ENCODE measurements at places on chromosomes 5 and 9. TPM values are rescaled to one million over a fixed set of nuclear protein-coding genes. Genes with fewer than 3 reads are reported as not detected.
A peak's percentile ranks its signal among the peaks of the same experiment; 100 is the strongest.

GRCh38 chr5:135326296-135327254 is 72.5 kb downstream of the MACROH2A1 start:
- peak; percentile 90 for DNase-seq

DNA sequence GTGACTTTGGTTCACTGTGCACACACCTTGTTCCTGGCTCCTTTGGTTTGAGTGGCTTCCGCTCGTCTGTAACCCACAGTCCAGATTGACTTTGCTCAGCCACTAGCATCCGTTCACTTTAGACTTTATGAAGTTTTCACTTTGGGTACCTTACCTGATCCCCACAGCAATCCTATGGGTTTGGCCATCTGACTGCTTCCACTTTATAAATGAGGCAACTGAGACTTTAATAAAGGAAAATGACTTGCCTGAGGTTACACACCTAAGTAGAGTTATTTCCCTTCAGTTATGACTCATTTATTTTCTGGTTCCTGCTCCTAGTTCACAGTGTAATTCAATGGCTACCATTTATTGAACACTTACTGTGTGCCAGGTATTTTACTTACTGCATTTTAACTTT is 94.2 kb upstream of the SAP30L start:
- DNase-seq, result no peak

DNA sequence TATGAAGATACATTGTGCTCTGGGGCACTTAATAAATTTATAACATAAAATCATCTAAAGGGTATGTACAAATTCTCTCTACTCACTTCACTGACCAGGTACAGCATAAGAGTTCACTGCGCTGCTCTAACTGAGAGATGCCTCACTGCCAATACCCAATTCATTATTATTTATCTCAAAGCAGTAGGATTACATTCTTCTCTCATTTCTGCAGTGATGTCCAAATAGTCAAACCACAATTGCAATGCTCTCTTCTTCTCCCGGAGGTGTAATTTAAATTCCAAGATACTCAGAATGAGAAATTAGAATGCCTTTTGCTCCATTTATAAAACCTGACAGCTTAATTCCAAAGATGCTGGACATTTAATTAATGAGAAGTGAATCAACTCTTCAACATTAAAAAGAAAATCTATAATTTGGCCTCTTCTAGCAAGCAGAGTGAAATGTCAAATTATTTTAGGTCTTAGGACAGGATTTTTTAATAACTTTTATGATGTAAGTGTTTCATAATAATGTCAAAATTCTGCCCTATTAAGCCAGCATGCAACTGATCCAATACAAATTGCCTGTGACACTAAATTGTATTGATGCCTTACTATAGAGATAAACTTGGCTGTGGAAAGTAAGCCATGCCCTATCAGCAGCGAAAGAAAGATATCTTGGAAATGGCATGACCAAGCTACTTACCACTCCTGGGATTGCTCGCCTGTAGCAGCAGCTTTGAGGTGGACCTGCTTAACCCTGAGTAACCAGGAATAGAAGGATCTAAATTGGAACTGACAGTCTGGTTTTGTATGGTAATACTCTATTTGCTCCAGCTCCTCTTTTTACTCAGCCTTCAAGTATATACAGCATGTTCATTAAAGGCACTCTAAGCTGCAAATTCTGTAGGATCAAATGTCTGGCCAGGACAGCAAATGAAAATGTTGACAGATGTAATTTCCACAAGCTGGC is 374.2 kb upstream of the TYRP1 start:
- DNase-seq, result no peak

GRCh38 chr5:126189862-126190261 is 233.3 kb upstream of the GRAMD2B start:
- no peak for DNase-seq

GRCh38 chr5:74460694-74461093 is 179.8 kb downstream of the ENC1 start:
- DNase-seq, result no peak

Gene SLC4A9
- polyA plus RNA-seq, result 29.9 TPM

DNA sequence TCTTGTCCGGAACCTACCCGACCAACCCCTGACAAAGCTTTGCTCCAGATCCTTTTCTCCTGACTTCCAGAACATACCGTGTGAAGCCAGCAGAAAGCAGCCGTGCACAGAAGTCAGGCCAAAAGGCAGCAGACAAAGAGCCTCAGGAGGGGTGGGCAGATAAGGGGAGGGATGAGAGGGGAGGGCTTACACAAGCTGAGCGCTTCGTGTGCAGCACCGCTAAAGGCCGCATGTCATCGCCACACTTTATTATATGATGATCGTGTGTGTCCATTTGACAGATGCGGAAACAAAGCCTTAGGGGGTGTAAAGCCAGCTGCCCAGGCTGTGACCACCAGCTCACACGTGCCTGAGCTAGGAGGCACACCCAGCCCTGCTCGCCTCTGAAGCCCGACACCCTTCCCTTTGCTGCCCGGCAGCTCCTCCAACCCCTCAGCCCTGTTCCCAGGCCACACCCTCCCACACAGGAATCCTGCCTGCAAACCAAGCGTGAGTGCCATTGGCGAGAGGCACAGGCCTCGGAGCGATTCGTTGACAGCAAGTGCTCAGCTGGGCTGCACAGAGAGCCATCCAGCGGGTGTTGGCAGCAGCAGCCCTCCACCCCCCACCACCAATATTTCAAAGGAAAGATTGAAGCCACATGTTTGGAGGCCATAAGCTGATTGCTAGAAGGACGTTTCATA is 170.5 kb upstream of the SMIM23 start:
- DNase-seq, result peak; percentile 78

GRCh38 chr9:71602652-71603051 is 165.7 kb downstream of the CEMIP2 start:
- no peak for DNase-seq

DNA sequence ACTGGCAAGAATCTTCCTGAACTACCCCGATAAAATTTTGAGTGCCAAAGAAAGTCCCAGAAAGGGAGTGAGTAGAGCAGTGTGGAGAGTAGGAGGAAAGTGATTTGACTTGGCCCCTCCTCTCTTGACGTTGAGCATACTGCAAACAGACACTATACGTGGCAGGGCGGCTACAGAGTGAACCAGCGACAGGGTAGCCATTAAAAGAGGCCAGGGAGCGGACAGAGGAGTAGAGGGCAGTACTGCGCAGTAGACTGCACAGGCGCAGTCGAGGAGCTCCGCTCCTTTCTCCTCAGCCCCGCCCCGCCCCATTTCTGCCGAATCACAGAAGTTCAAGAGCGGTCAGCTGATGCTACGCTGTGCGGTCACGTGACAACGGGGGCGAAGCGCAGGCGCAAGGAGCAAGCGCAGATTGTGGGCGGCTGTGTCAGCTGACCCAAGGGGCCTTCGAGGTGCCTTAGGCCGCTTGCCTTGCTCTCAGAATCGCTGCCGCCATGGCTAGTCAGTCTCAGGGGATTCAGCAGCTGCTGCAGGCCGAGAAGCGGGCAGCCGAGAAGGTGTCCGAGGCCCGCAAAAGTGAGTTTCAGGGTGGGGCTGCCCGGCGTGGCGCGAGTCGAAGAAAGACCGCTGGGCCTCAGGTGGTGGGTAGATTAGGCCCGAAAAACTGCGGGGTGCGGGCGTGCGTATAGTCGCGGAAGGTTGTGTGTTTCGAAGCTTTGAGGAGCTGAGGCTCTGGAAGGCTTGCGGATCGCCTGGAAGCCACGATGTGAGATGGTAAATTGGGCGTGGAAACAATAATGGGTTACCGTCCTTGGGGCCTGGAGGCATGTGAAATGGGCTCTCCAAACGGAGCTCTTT is at the start of gene ATP6V1G1:
Gene ATP6V1G1, plus strand, starts transcription at position 425 of the 858 bp plus-strand sequence. Its CDS starts 70 bp downstream, at position 495.
- peak; percentile 100 for DNase-seq

GRCh38 chr9:29981013-29981412 is 2403.4 kb upstream of the ACO1 start:
- no peak for DNase-seq

- DNase-seq, result no peak
Observed at GRCh38 chr5:171823269-171823668, 37.7 kb downstream of the SMIM23 start.

DNA sequence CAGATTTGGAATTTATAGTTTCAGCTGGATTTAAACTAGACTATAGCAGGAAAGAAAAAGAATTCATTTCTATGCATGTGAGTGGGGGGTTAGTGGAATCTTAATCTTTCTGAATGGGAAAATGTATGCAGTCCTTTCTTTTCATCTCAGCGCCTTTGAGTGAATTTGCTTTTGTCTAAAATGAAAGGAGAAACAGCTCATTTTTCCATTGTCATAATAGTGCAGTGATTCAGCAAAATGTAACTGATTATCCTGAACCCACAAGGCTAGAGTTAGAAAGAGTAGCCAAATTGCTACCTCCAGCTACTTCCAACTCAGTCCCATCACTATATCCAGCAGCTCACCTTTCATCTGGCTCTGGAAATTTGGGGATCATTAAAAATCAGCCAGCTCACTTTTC is 134.4 kb downstream of the ADAMTSL1 start:
- DNase-seq, result no peak

- DNase-seq, result no peak
Observed at GRCh38 chr9:81827616-81828296, 100.5 kb upstream of the SPATA31D4 start.

DNA sequence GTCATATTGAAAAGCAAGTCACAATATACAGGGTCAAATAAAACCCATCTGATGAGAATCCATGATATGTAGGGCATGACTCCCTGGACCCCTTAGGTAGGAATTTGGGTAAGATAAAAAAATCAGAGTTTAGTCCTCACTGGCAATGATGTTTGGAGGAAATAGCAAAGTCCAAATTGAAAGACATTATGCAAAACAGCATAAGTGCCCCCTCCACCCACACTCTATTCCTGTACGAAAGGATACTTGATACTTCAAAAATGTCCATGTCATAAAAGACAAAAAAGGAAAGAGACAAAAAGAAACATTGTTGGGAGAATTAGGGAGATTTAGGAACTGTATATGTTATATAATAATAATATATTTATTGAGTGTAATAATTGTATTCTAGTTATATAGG is 96.1 kb upstream of the RASGRF2 start:
- DNase-seq, result no peak

Gene LHX2
- not detected for polyA plus RNA-seq

GRCh38 chr5:128464596-128464995 is 73.4 kb downstream of the FBN2 start:
- peak; percentile 51 for DNase-seq

- DNase-seq, result no peak
Observed at GRCh38 chr5:25516141-25516540, 871.4 kb upstream of the CDH10 start.

GRCh38 chr5:31698673-31699072 is 59.7 kb downstream of the PDZD2 start:
- DNase-seq, result no peak

- DNase-seq, result no peak
Observed at GRCh38 chr5:139419226-139420192, 15.6 kb upstream of the SPATA24 start.

GRCh38 chr5:56917534-56917933 is 8.1 kb downstream of the SETD9 start:
- no peak for DNase-seq

DNA sequence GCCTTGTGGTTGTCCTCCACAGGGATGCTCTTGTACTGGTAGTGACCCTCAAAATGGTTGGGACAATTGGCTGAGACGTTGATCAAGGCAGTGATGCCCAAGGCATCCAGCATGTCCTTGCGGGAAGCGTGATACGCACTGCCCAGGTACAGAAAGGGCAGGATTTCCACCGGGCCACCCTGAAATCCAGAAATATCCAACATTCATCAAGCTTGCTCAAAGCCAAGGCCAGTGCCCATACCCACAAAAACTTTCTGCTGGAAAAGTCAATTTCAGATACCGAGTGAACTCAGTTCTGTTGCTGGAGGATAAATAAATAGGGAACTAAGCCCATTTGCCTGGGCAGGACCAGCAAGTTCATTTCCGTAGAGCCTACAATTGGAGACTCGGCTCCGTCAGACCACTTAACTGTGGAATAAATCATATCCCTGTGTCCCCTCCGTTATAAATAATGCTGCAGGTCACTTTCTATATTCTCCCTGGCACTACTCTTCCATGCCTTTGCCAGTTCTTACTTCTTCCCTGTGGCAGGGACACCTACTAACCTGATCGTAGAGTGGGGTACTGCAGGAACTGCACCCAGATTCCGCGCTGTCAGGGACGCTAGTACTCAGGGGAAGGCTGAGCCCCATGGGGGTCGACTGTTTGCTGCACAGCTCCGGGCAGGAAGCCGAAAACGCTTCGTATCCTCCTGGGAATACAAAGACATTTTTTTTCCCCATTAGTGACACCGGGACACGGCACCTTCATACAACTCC is 1.2 kb downstream of the DUSP1 start:
- DNase-seq, result peak; percentile 69
